Cerebellum (tissue), 4 donors: ENCODE measurements at places on chromosomes 5 and 9.

GRCh38 chr9:33158843-33159776 is 8.0 kb downstream of the B4GALT1 start:
- no peak for DNase-seq

GRCh38 chr5:174234388-174234787 is 188.9 kb downstream of the NSG2 start:
- no peak for DNase-seq

- DNase-seq: no peak
Measured at GRCh38 chr5:84148651-84149050, 236.0 kb downstream of the EDIL3 start.

GRCh38 chr5:138065102-138065501 is 18.7 kb upstream of the WNT8A start:
- no peak for DNase-seq

GRCh38 chr5:9342161-9342787 is 203.6 kb downstream of the SEMA5A start:
- no peak for DNase-seq

- DNase-seq: no peak
Measured at GRCh38 chr5:1479581-1480188, 34.4 kb upstream of the SLC6A3 start.
